ENCODE measurements at places on chromosomes 5 and 9.

DNA sequence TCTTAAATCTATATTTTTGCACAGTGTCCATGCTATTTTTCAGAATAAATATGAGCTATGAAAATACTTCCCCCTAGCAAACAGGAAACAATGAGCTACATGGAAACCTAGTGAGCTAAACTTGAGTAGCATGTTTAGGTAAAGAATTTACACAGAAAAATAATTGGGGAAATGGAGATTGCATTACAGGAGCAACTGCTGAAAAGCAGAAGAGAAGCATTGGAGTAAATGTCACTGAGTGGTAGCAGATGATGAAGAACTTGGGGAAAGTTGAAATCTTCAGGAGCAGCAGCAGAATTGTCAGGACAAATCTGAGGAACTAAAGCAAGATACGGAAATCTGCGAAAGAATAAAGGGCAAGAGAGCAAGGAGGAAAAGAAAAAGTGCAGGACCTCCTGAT is 610.3 kb downstream of the TLE1 start:
- no peak for DNase-seq

- DNase-seq: no peak
These were observed 19.3 kb upstream of the HSPA9 start for GRCh38 chr5:138594305-138595058.

GRCh38 chr5:132688536-132689339 is 14.9 kb downstream of the IL4 start:
- no peak for DNase-seq

DNA sequence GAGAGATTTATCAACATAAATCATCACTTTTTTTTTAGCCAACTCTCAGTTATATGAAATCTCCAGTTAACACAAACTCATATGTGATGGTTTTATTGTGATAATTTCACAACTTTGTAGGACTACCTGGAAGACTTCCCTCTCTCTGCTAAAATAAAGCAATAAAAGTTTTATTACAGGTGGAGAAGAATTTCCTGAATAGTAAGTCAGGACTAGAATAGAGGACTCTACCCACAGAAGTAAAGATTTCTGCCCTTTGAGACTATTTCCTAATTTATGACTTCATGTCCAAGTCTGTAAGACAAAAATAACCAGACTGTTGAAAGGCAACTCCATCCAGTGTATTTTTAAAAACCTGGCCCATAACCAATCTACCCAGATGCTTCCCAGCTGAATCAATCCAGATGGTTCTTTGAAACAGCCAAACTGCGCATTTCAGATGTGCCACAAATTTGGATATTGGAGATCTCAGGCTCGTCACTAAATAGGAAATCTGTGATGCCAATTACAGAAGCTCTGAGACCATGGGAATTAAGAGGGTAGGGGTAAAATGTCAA is 234.0 kb upstream of the NMUR2 start:
- no peak for DNase-seq

DNA sequence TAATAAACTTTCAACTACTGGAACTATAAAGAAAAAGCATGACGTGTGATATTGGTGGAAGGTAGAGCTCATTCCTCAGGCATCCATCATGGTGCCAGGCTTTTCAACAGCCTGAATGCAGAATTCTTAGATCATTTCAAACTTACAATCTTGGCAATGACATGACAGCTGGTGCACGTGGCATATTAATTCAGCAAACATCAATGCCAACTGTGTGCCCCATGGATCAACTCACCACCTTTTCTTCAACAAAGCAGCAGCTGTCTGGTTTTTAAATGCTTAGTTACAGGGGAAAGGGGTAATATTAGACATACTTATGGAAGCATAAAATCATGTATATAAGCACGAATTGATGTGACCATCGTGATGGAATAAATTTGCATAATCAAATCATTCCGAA is 56.0 kb upstream of the OR13F1 start:
- no peak for DNase-seq

GRCh38 chr9:86836797-86837196 is 110.5 kb downstream of the GAS1 start:
- DNase-seq: no peak

DNA sequence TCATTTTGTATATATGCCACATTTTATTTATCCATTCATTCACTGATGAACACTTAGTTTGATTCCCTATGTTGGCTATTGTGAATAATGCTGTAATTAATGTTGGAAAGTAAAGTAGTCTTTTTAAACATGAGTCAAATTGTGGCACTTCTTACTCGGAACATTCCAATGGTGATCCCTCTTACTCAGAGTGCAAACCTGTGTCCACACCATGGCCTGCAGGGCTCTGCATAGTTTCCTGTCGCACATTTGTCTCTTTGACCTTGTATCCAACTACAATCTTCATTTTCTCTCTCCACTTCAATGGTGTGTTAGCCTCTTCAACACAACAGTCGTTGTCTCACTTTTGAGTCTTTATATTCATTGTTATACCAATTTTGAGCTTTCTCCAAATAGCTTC is 98.1 kb upstream of the PAPPA start:
- no peak for DNase-seq

DNA sequence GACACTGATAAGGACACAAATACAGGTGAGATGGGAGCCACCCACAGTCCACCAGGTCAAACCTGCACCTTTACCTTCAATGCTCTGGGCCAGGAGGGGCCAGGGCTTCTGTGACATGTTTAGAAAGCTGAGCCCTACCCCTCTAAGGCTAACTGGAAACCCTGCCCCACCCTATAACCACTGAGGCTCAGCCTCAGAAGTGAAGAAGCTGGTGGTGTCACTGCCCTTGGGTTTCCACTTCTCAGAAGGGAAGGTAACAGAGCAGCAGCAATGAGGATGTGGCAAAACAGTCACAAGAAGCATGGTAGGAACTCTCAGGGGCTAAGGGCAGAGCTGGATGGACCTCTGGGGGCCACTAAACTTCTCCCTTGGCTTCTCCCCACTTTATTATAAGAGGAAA is 6.0 kb downstream of the PDGFRB start:
- DNase-seq: no peak

DNA sequence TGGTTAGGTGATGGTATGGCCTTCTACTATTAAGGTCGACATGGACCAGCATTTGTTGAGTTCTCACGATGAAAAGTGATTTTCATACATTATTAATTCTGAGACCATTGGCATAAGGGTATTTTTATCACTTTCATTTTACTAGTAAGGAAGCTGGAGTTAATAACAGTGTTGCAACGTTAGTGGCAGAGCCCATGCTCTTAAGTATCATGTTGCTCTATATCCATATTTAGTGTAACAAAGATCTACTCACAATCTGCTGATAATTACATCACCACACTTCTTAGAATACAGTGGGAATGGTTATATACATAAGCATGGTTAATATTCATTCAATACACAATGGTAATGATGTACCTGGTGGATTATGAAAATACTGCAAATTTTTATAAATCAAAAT is 81.9 kb downstream of the PRR16 start:
- no peak for DNase-seq

GRCh38 chr5:78887384-78888118 is 97.6 kb downstream of the ARSB start:
- DNase-seq: no peak

GRCh38 chr5:74660873-74661272 is 20.3 kb upstream of the ENC1 start:
- DNase-seq: no peak

GRCh38 chr5:59034498-59035186 is 451.8 kb downstream of the RAB3C start:
- DNase-seq: no peak

GRCh38 chr9:80156262-80156661 is 584.5 kb downstream of the TLE4 start:
- no peak for DNase-seq

GRCh38 chr5:169085212-169085611 is 215.7 kb downstream of the SLIT3 start:
- DNase-seq: no peak

GRCh38 chr5:54362434-54362833 is 52.1 kb upstream of the ARL15 start:
- no peak for DNase-seq

DNA sequence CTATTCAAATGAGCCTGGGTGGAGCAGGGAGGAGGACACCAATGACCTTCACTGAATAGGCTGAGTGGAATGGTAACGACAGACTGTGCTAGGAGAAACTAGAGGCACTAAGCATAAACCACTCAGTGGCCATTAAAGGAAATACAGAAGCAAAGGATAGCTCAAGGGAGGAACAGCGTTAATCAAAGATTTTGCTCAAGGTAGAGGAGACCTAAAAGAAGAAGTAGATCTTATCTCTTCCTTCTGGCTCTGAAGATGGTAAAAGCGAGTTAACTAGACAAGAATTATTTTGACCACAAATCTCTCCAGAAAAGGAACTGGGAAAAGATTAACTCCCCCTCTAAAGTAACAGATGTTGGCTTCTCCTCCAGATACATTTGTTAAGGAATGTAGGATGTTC is 299.6 kb downstream of the EPB41L4A start:
- no peak for DNase-seq

DNA sequence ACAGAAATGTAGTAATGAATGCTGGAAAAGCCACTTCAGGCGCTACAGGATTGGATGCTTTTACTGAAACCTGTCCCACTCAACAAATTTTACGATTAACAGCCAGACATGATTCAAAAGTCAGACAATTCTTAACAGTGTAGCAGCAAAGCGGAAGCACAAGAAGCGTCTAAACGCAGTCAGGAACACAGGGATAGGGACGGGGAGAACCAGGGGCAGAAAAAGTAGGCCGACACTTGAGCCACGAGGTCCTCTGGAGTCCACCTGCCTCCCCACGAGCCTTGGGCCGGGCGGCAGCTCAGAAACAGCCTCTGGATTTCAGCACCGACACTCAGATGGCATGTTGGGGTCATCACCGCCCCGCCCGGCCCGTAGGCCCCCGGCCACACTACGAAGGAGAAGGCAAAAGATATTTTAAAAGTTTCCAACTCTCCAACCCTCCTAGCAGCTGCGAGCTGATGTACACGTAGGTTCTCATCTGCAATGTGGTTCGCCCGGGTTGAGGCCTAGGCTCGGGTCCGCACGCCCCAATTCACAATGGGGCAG is 615 bp downstream of the RACK1 start:
- no peak for DNase-seq

DNA sequence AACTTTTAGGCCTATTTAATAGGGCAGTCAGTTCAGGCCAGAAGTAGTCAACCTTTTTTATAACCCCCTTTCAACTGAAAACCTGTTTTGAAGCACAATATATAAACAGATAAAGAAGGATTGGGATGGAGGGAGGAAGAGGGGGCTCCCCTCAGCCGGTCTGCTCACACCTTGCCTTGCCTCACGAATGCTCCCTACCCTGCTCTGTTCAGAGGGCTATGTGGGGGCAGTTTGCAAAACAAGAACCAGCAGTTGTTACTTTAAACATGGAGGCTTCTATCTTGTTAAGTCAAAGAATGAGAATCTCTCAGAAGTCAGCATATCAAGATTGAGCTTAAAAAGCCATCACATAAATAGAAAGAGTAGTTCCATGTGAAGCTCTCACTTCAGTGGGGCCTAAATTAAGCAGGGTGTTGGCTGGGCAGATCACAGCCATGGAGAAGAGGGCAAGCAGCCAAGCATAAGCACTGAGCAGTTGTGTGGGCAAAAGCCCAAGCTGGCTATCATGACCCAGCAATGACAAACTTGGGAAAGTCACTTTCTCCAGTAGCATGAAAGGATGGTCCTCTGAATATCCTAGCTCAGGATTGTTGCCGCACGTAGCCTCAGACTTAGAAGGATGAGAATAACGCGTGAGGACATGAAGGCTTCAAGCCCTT is 70.6 kb downstream of the ALDH1A1 start:
- DNase-seq: no peak

DNA sequence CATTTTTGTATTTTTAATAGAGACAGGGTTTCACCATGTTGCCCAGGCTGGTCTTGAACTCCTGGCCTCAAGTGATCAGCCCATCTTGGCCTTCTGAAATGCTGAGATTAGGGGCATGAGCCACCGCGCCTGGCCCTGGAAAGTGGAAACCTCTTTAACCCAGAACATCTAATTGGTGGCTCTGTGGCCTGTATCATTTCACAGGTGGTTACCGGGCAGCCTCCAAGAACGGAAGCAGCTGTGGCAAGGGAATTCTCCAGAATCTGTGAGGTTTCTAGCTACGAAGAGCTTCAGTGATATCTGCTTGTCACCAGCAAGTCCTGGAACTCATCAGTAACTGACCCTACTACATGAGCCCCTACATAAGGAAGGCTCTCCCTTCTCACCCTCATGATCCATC is 194.9 kb downstream of the DCP2 start:
- DNase-seq: no peak

Measured in stimulated activated CD8-positive, alpha-beta memory T cell treated with anti-CD3 and anti-CD28 coated beads, Interleukin-12 subunit alpha, Interleukin-12 subunit beta, amount 100 ng/mL, for 1 hour (primary cell).